Epithelial cell of esophagus (primary cell): ENCODE measurements at places on chromosomes 16 and 17.

GRCh38 chr17:19904412-19904811 lies 36.7 kb upstream of the ULK2 start:
- DNase-seq, result no peak

DNA sequence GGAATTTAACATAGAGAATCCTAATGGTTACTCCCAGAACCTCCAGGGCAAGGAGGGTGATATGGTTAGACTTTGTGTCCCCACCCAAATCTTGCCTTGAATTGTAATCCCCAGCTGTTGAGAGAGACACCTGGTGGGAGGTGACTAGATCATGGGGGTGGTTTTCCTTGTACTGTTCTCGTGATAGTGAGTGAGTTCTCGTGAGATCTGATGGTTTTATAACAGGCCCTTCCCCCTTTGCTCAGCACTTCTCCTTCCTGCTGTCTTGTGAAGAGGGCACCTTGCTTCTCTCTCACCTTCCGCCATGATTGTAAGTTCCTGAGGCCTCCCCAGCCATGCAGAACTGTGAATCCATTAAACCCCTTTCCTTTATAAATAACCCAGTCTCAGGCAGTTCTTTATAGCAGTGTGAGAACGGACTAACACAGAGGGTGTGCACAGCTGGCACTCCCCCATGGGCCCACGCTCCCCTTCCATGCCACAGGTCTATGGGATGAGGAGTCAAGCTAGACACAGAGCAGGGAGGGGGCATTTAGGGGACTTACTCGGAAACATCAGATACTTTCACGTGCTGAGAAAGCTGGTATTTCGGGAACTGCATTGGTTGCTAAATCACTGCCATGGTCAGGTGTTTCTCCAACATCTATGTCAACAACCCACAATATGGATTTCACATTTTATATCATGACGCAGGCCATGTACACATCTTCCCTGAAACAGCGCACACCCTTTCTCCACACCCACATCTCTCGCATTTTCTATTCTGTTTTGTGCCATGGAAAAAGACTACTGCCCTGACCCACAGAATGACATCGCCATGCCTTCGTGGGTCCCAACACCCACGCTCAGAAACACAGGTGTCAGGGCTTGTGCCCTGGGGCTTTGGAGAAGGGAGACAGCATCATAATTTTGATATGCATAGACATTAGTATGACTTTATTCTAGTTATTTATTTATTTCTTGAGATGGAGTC lies 199.1 kb upstream of the GSE1 start:
- no peak for DNase-seq

- no peak for DNase-seq
Observed at GRCh38 chr16:61237884-61238485, 798.3 kb downstream of the CDH8 start.

DNA sequence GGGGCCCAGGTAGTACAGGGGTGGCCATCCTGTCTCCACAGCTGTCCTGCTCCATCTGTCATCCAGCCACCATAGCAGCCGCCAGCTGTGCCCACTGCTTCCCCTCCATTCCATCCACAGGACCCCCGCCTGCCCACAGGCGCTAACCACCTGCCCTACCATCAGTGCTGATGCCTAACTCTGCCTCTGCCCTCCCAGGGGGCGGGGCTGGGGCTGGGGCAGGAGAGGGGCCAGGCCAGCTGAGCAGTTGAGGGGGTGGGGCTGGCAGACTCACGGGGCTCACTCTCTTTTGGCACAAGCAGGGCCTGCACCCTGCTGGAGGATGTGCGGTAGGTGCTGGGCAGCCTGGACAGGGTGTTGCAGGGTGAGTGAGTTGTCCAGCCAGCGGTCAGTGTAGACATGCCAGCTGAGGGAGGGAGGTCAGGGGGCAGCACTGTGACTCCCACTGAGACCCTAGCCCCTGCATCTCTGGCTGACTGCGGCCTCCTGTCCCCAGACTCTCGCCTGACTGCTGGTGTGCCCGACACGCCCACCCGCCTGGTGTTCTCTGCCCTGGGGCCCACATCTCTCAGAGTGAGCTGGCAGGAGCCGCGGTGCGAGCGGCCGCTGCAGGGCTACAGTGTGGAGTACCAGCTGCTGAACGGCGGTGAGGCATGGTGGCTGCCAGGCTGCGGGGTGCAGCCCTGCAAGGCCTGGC lies 9.6 kb downstream of the GALK1 start:
- peak; percentile 61 for DNase-seq

DNA sequence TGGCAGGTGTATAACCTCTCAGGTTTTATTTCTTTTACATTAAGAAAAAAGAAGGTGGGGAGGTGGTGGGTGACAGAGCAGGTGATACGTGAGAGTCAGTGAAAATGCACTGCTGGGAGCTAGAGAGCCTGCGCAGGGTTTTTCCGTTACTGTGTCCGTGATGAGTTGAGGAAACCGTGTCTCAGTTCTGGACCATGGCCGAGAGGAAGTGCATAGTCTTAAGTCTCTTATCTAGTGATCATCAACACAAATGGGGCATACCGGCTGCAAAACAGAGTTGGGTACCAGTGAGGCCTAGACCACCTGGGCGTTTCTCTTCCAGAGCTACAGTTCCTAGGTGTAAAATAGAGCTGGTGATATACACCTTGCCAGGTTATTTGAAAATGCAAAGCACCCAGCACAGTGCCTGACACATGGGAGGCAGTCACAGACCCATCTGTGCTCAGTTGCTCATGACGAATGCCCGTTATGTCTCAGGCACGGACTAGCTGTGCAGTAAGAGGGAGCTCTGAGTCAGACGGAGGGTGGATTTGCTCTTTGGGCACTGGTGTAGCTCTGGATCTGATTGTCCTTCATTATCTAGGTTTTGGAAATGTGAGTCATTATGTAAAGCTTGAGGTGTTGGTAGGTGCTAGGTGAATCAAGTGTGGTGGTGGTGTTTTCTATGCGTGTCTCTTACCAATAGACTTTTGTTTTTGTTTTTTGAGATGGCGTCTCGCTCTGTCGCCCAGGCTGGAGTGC lies 60.9 kb downstream of the RPTOR start:
- DNase-seq, result peak; percentile 97

DNA sequence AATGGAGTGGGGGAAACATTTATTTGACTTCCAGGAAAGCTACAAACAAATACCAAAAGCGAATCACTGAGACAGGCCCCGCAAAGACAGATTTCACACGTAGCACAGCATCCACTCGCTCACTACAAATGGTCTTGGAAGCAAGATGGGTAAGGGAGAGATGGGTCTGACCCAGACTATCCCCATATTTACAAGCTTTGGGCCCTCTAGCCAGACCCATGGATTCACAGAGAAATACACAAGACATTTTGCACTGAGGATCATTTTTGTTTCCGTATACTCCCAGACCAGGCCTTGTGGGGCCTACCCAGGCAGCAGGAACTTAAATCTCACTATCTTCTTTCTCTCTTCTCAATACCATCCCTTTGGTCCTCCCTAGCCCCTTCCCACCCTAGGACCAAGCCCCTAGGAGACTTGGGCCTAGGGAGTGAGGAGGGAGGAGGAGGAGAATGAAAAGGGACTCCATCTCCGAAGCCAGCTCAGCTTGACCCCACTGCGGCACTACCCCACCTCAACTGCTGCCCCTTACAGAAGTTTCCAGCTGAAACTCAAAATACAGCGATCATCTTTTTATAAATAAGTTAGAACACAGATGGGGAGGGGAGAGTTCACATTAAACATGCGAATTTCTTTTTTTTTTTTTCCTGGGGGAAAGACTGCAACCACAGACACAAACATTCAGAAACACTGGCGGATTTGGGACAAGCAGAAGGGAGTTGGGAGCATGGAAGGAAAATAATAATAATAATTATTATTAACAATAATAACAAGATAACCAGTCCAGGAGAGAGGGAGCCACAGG lies 1.4 kb upstream of the HOXB3 start:
- no peak for DNase-seq
